Hepatocyte (in vitro differentiated cells): ENCODE measurements at places on chromosomes 16 and 17. TPM values are rescaled to one million over a fixed set of nuclear protein-coding genes. Genes with fewer than 3 reads are reported as not detected.

DNA sequence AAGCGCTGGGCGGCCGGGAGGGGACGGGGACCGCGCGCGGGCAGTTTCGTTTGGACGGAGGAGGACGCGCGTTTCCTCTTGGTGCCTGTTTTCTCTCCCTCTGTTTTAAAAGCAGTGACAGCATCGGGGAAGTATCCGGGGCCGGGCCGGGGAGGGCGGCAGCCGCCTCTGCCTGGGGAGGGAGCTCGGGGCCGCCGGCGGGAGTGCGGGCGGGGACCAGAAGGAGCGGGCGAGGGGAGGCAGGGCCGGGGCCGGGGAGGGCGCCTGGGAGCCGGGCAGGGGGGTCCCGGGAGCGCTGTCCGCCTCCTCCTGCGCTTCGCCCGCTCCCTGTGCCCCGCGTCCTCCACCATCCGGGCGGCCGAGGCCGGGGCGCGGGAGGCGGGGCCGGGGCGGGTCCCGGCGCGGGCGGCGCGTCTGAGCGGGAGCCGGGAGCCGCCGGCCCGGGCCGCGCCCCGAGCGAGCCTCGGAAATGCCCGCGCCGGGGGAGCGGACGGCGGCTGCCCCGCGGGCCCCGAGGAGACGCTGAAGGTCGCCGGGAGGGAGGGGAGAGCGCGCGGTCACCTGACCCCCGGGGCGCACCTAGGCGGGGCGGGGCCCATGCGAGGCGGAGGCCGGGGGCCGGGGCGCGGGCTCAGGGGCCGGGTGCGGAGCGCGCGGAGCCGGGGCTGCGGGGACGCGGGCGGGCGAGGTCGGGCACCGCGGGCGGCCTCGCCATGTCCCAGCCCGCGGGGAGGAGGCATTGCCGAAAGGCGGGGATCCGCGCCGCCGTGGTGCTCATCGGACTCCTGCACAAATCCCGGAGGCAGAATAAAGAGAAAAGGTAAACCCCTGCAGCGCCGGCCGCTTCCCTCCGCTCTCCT is 57.3 kb downstream of the RAP1GAP2 start:
- peaks cover 19% of the 10 kb centered on the region for H3K4me1 ChIP-seq
- DNase-seq = peak; percentile 74
- H3K27ac ChIP-seq = peak overlapping the region; percentile 53

DNA sequence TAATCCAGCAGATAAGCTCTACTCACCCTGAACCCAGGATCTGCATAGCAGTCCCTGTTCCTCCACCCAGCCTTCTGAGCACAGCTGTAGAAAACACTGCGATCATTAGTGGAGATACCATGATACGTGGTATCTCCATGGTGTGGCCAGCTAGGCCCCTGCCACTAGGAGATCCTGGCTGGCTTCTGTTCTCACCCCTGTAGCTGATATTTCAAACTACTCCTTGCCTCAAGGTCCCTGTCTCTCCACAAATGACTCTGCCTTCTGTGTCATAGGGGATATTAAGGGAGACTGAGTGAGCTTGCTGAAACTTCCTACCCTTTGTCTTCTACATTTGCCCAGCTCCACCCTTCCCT is 44.3 kb downstream of the ERN1 start:
- H3K27me3 ChIP-seq = no peaks in the 10 kb centered on the region
- H3K27ac ChIP-seq = peak overlapping the region; percentile 84
- DNase-seq = no peak
- no peak overlapping the region for H3K4me3 ChIP-seq

- DNase-seq = no peak
- no peak overlapping the region for H3K27ac ChIP-seq
- H3K36me3 ChIP-seq = no peaks in the 10 kb centered on the region
- H3K27me3 ChIP-seq = no peaks in the 10 kb centered on the region
- no peaks in the 10 kb centered on the region for H3K4me1 ChIP-seq
These were observed 13.9 kb downstream of the CLUH start for GRCh38 chr17:2697611-2698162.

GRCh38 chr17:28385037-28385400 is 13.5 kb downstream of the SARM1 start:
- no peaks in the 10 kb centered on the region for H3K36me3 ChIP-seq
- H3K4me3 ChIP-seq = peak overlapping the region; percentile 11
- peaks cover 19% of the 10 kb centered on the region for H3K27me3 ChIP-seq
- DNase-seq = peak; percentile 26

The ACE gene
- 4.2 and 8.0 TPM in 2 replicates for total RNA-seq

DNA sequence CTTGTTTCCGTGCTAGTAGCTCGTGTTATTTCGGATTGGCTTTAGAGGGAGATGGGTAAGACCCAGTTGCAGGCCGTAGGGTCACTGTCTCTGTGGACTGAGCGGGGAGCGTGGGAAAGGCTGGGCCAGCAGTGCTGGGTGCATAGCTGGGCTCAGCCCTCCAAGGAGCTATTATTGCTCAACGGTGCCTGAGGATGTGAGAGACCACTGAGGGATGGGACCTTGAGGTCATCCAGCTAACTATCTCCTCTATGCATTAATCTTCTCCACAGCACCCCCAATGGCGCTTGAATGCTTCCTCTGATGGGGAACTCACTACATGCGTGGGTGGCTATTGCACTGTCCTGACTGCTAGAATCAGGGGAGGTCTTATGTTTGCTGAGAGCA is 126.1 kb upstream of the FOXF1 start:
- no peaks in the 10 kb centered on the region for H3K27me3 ChIP-seq
- H3K4me1 ChIP-seq = peaks cover 4% of the 10 kb centered on the region
- no peak overlapping the region for H3K4me3 ChIP-seq
- H3K36me3 ChIP-seq = no peaks in the 10 kb centered on the region
- DNase-seq = no peak

- DNase-seq = no peak
- no peak overlapping the region for H3K4me3 ChIP-seq
- H3K27me3 ChIP-seq = peaks cover 44% of the 10 kb centered on the region
- peaks cover 5% of the 10 kb centered on the region for H3K4me1 ChIP-seq
- H3K27ac ChIP-seq = no peak overlapping the region
- no peaks in the 10 kb centered on the region for H3K36me3 ChIP-seq
These were observed 7.8 kb upstream of the TMEM132E start for GRCh38 chr17:34571428-34572130.

The CCL4 gene
- 1.8 and 5.8 TPM in 2 replicates for total RNA-seq

The C1QL1 gene
- total RNA-seq = 12.8 and 15.1 TPM in 2 replicates

- H3K27ac ChIP-seq = no peak overlapping the region
- DNase-seq = no peak
- no peaks in the 10 kb centered on the region for H3K4me1 ChIP-seq
- H3K27me3 ChIP-seq = no peaks in the 10 kb centered on the region
These were observed 13.9 kb upstream of the WNT3 start for GRCh38 chr17:46832331-46832821.

- no peak overlapping the region for H3K27ac ChIP-seq
- no peak overlapping the region for H3K4me3 ChIP-seq
- peaks cover 3% of the 10 kb centered on the region for H3K4me1 ChIP-seq
- H3K36me3 ChIP-seq = no peaks in the 10 kb centered on the region
- H3K27me3 ChIP-seq = peaks cover 14% of the 10 kb centered on the region
- no peak for DNase-seq
These were observed 33.3 kb upstream of the FOXF1 start for GRCh38 chr16:86476956-86477534.

DNA sequence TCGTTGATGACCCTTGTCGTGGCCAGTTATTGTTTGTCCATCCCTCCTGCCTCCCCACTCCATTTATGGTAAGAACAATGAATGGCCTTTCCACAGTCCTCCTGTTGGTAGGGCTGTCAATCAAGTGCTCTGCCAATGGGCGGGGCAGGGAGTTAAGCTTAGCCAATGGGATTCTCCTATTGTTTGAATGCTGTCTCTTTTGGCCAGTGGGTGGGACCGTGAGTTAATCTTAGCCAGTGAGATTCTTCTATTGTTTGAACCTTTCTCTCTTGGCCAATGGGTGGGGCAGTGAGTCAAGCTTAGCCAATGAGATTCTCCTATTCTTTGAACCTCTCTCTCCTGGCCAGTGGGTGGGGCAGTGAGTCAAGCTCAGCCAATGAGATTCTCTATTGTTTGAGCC is 85.4 kb downstream of the IRX3 start:
- DNase-seq = no peak
- H3K4me1 ChIP-seq = no peaks in the 10 kb centered on the region
- no peaks in the 10 kb centered on the region for H3K27me3 ChIP-seq
- no peak overlapping the region for H3K4me3 ChIP-seq
- no peak overlapping the region for H3K27ac ChIP-seq
- no peaks in the 10 kb centered on the region for H3K36me3 ChIP-seq

The PABPN1L gene
- not detected in 2 replicates for total RNA-seq

GRCh38 chr17:15287538-15288267 is 22.6 kb upstream of the PMP22 start:
- H3K27ac ChIP-seq = no peak overlapping the region
- no peak overlapping the region for H3K4me3 ChIP-seq
- no peaks in the 10 kb centered on the region for H3K36me3 ChIP-seq
- H3K4me1 ChIP-seq = no peaks in the 10 kb centered on the region
- H3K27me3 ChIP-seq = no peaks in the 10 kb centered on the region
- no peak for DNase-seq

The PLLP gene
- total RNA-seq = 42.3 and 49.5 TPM in 2 replicates

GRCh38 chr17:56939869-56940484 is 20.9 kb downstream of the COIL start:
- no peak overlapping the region for H3K4me3 ChIP-seq
- H3K27me3 ChIP-seq = no peaks in the 10 kb centered on the region
- no peaks in the 10 kb centered on the region for H3K4me1 ChIP-seq
- H3K36me3 ChIP-seq = peaks cover 8% of the 10 kb centered on the region

The CYLD gene
- 17.8 and 19.0 TPM in 2 replicates for total RNA-seq

The HYDIN gene
- total RNA-seq = 0.52 and 0.67 TPM in 2 replicates

The ASGR1 gene
- total RNA-seq = 59.6 and 74.0 TPM in 2 replicates

GRCh38 chr17:16286947-16287562 is 66.2 kb downstream of the CENPV start:
- H3K27ac ChIP-seq = peak overlapping the region; percentile 97
- no peak for DNase-seq
- H3K4me1 ChIP-seq = peaks cover 36% of the 10 kb centered on the region
- no peaks in the 10 kb centered on the region for H3K27me3 ChIP-seq
- no peaks in the 10 kb centered on the region for H3K36me3 ChIP-seq

DNA sequence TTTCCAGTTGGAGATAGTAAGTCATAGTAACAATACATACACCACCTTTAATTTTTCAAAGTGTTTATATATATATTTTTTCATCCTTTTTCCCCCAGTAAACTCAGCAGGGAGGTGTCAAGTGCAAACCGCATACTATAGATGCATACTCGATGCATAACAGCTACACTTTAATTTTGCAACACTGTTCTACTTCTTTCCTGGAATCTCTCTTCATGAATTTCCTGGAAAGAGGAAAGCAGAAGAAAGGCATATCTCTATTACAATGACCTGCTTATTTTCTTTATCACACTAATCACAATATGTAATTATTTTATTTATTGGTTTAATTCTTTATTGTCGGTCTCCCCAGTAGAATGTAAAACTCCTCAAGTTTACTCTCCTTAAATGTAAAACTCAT is 140.0 kb downstream of the SNX11 start:
- H3K36me3 ChIP-seq = no peaks in the 10 kb centered on the region
- no peaks in the 10 kb centered on the region for H3K27me3 ChIP-seq
- peaks cover 20% of the 10 kb centered on the region for H3K4me1 ChIP-seq
- no peak overlapping the region for H3K4me3 ChIP-seq
- no peak for DNase-seq

GRCh38 chr17:72812823-72813222 is 279.7 kb downstream of the SLC39A11 start:
- no peaks in the 10 kb centered on the region for H3K4me1 ChIP-seq
- H3K36me3 ChIP-seq = no peaks in the 10 kb centered on the region
- no peak for DNase-seq
- no peaks in the 10 kb centered on the region for H3K27me3 ChIP-seq
- H3K27ac ChIP-seq = no peak overlapping the region
- H3K4me3 ChIP-seq = no peak overlapping the region

The TNS4 gene
- total RNA-seq = not detected in 2 replicates

The TBC1D3L gene
- total RNA-seq = 10.7 and 12.8 TPM in 2 replicates

GRCh38 chr17:76371656-76372628 is 12.5 kb upstream of the SPHK1 start:
- no peak for DNase-seq
- H3K27ac ChIP-seq = no peak overlapping the region
- H3K27me3 ChIP-seq = no peaks in the 10 kb centered on the region
- H3K4me1 ChIP-seq = peaks cover 7% of the 10 kb centered on the region
- no peaks in the 10 kb centered on the region for H3K36me3 ChIP-seq

GRCh38 chr16:60137891-60138290 is 1403.8 kb upstream of the GOT2 start:
- DNase-seq = no peak
- no peak overlapping the region for H3K4me3 ChIP-seq
- H3K36me3 ChIP-seq = no peaks in the 10 kb centered on the region
- no peak overlapping the region for H3K27ac ChIP-seq

- peaks cover 8% of the 10 kb centered on the region for H3K27me3 ChIP-seq
- H3K4me3 ChIP-seq = no peak overlapping the region
- DNase-seq = no peak
- H3K4me1 ChIP-seq = no peaks in the 10 kb centered on the region
- no peak overlapping the region for H3K27ac ChIP-seq
- no peaks in the 10 kb centered on the region for H3K36me3 ChIP-seq
These were observed 184.6 kb downstream of the TMEM132E start for GRCh38 chr17:34763728-34764665.

GRCh38 chr16:67451704-67452435 is 20.9 kb downstream of the HSD11B2 start:
- H3K4me1 ChIP-seq = peaks cover 14% of the 10 kb centered on the region
- DNase-seq = no peak
- no peak overlapping the region for H3K27ac ChIP-seq
- H3K27me3 ChIP-seq = no peaks in the 10 kb centered on the region
- no peaks in the 10 kb centered on the region for H3K36me3 ChIP-seq

DNA sequence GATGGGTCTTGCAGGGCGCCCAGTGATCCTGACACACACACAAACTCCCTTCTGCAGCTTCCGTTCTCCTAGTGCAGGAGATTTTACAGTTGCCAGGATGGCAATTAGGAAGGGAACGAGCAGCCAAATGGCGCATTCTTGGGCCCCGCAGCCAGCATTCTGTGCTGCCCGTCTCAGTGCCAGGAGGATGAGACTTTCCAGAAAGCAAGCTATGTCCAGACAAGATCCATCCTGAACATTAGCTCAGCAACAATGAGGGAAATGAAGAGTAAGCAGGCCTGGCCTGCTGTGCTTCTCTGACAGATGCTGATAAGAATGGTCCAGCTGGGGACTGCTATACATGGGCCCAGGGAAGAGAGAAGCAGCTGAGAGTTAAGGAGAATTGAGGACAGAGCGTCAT is 16.5 kb downstream of the SPPL2C start:
- H3K27me3 ChIP-seq = peaks cover 5% of the 10 kb centered on the region
- no peaks in the 10 kb centered on the region for H3K36me3 ChIP-seq
- no peak overlapping the region for H3K27ac ChIP-seq
